ENCODE measurements at places on chromosomes 2 and 18.

- DNase-seq = no peak
Measured at GRCh38 chr18:79668203-79668602, 11.4 kb upstream of the CTDP1 start.

GRCh38 chr18:60826346-60826745 is 453.8 kb upstream of the MC4R start:
- DNase-seq = no peak

GRCh38 chr18:1094409-1094808 is 189.7 kb downstream of the ADCYAP1 start:
- no peak for DNase-seq

GRCh38 chr2:77512507-77512906 is 9.7 kb downstream of the LRRTM4 start:
- DNase-seq = no peak

DNA sequence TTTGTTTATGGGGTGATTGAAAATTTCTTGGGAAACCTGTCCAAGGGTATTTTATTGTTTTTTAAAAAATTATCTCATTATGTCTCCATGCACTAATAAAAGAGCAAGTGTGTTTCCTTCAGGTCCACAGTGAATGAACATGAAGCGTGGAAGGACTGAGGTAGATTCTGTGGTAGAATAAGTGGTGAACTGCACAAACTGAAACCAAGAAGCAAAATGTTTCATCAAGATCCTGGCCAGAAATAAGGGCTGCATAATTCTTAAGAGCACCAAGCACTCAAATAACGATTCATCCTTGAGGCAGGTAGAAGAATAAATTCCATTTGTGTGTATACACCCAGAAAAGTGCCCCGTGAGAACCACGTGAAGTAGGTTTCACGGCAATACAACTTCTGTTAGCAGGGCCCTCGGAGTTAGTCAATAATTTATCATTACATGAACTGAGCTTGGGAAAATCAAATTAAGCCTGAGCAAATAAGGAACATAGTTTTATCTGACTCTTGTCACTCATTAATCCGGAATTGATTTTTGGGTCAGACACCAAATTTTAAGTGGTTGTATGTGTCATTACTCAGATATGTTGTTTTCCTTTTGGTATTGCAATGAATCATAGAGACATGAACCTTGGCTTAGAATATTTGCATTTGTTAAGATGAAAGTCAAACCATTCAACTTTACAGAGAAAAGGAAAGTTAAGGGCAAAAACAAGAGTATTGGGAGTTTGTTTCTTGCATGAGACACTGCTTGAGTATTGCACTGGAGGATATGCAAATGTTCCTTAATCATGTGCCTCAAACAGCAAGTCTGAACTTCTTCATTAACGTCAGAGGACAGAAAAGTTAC is 472.6 kb upstream of the NETO1 start:
- no peak for DNase-seq

DNA sequence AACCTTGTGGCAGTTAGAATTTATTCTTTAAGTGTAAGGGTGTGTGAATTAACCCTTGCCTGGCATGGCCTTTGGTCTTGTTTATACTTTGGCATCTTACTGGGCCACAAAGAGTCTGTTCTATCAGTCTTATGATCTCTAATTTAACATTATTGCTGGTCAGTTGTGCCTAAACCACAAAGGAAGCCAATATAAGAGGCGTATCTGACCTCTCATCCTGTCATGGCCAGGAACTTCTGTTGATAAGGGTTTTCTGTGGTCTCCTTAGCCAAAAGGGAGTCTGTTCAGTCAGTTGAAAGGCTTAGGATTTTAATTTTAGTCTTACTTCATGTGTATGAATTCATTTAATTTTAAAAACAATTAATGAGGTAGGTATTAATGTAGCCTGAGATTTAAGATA is 127.2 kb downstream of the LRRTM4 start:
- no peak for DNase-seq

Measured in stimulated activated CD4-positive, alpha-beta T cell treated with anti-CD3 and anti-CD28 coated beads, TNF-alpha, amount 100 ng/mL, for 1 hour (primary cell).